Activated T-cell treated with anti-CD3 and anti-CD28 coated beads for 1 hour (primary cell): ENCODE measurements at places on chromosomes 5 and 9.

DNA sequence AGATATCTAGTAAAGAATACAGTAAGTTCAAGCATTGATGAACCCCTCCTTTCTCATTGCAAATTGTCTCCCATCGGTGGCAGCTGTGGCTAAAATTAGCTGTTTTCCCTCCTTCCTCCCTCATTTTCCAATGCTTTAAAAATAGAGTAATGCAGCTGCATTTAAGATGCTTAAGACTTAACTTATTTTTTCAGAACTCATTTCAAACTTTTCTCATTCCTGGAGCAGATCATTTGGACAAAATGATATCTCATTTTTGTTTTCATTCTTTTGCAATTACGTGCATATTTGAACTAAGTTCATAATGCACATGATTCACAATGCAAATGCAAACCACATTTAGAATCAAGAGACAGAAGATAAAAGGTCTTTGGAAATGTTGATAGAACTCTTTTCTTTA is 14.6 kb downstream of the HSPB3 start:
- no peak for DNase-seq

DNA sequence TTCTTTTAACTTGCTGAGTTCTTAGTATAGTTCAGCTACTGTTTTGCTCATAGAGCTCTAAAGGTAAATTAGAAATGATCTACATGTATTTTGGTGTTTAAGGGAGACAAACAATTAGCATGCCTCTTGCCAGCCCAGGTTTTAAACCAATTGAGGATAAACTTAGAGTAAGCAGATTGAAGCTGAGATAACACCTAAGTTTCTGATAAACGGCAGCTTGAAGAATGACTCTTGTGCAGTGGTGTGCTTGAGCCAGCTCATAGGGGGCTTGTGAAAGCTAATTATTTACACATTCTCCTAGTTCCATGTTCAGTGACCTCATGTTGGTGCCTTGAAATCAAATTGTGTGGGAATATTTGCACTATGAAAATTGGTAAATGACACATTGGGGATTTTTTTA is 193.0 kb downstream of the PRR16 start:
- DNase-seq = no peak

DNA sequence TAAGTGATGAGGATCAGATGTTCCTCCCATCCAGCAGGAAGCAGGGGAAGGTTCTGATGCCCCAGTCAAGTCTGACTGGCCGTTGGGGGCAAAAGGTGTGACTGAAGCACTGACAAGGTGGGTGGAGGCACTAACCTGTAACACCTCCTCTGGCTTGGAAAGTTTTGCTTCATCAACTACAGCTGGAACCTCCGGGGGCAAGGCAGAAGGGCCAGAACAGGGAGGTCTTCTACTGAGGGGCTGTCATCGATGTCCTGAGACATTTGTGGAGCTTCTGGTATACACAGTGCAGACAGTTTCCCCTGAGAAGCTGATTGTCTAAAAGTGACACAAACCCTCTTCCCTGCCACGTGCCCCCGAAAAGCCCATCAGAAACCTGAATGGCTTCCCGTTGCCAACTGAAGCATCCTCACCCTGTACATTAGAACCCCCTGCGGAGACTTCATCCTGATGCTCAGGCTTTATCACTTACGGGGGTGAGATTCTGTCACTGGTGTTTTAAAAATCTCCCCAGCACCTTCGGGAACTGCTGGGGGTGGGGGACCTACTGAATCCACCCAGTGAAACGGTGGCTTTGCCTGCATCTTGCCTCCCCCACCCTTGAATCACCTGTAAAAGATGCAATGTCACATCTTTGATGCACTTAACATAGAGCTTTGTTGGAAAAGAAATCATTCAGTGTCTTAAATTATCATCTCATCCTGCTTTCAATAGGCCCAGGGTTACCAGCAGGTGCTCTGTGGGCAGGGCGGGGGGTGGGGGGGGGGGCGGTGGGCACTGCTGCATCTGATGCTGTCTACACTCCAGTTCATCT is 24.6 kb downstream of the TRAF1 start:
- no peak for DNase-seq

DNA sequence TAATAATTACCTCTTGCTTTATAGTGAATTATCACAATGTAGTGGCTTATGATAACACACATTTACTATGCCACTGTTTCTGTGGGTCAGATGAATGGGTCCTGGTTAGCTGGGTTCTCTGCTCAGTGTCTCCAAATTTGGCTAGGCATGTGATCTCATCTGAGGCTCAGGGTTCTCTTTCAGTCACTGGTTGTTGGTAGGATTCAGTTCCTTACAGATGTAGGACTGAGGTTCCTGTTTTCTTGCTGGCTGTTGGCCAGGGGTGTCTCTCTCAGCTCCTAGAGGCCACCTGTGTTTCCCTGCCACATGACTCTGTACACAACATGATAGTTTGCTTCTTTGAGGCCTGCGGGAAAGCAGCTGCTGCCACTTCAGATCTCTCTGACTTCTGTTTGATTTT is 7.1 kb downstream of the NFX1 start:
- DNase-seq = no peak

GRCh38 chr9:78369639-78370219 is 72.8 kb downstream of the PSAT1 start:
- DNase-seq = peak; percentile 39

- no peak for DNase-seq
These were observed 50.6 kb upstream of the CLK4 start for GRCh38 chr5:178677429-178677828.

GRCh38 chr5:28788954-28789353 is 1750.6 kb upstream of the CDH9 start:
- DNase-seq = no peak

DNA sequence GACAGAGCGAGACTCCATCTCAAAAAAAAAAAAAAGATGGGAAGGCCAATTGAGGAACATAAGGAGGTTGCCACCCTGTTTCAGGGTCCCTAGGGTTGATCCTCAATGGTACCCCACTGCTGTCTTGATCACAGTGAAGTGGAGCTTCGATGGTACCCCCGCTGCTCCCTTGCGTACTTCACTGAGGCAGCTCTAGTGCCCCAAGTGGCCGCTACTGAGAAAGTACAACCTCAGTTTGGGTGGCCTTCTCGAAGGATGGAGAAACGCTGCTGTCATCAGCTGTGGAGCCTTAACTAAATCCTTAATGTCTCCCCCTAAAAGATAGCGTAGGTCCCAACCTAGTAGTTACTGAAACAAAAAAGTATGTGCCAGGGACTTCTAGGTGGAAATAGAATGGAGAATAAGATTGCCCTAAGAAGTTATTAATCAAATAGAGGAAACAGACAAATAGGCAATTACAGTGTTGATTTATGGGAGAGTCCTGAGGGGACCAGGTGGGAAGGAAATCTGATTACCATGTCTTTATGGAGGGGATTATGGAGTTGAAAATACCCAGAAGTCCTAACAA is 6.3 kb downstream of the TESK1 start:
- DNase-seq = peak; percentile 43

GRCh38 chr5:14737291-14737690 is 72.8 kb downstream of the OTULIN start:
- no peak for DNase-seq

GRCh38 chr5:145854651-145855258 is 18.1 kb downstream of the GRXCR2 start:
- no peak for DNase-seq

DNA sequence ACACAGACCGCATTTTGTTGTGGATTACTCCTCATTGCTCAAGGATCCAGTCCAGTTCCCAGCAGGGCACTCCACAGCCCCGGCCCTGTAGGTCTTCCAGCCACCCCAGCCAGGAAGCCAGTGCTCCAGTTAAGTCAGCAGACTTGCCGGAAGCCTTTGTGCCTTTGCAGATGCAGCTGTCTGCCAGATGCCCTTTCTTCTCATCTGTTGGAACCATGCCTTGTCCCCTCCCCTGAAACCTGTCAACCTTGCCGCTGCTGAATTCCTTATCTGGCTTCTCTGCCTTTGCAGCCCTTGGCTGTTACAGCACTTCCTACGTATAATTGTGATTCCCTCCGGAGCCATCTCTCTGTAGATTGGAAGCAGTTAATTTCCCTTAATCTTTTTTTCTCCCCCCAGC is 28.4 kb downstream of the PSAT1 start:
- DNase-seq = no peak

- no peak for DNase-seq
These were observed 221.2 kb downstream of the MEF2C start for GRCh38 chr5:88661806-88662207.

GRCh38 chr5:37696190-37697021 is 143.4 kb downstream of the GDNF start:
- no peak for DNase-seq

DNA sequence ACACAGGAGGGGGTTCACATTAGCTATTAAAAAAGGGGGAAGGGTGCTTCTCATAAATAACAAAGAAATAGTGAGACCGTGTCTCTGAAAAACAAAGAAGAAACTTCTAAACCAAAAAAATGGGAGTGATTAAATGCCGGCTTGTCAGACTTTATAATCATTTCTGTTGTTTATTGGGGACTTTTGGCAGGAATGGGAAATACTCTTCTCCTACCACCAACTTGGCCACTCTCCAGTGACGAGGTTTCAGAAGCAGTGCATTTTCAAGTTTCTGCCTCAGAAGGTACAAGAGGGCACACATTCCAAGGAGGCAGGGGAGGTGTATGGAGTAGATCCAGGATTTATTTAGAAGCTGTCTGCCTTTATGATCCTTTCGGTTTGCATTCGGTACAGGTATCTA is 46.2 kb downstream of the LIX1 start:
- no peak for DNase-seq

DNA sequence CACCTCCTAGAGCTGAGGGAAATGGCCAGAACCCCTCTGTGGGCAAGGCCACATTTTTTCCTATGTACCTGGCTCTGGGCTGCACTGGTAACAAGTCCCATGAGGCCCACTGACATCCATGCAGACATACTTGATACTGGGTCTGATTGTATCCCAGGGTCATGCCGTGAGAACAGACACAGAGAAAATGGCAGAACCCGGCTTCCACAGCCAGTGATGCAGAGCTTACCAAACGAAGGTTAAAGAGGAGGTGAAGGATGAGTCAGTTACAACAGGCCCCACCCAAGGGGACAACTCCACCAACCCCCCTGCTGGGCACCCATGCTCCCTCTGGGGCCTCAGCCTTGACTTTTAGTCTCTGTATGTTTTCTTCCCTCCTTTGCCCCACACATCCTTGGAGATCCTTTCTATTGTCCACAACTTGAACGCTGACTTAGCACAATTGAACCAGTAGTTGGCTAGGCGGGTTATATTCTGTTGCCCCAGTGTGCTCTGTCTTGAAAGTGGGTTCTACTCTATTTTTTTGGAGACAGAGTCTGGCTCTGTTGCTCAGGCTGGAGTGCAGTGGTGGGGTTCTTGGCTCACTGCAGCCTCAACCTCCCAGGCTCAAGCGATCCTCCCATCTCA is 93.5 kb downstream of the DAP start:
- no peak for DNase-seq

- DNase-seq = no peak
These were observed 661 bp downstream of the NSMF start for GRCh38 chr9:137458194-137459151.

- no peak for DNase-seq
These were observed 25.5 kb downstream of the AGTPBP1 start for GRCh38 chr9:85716031-85716877.

- DNase-seq = no peak
These were observed 133.6 kb upstream of the HMHB1 start for GRCh38 chr5:143678148-143678905.

DNA sequence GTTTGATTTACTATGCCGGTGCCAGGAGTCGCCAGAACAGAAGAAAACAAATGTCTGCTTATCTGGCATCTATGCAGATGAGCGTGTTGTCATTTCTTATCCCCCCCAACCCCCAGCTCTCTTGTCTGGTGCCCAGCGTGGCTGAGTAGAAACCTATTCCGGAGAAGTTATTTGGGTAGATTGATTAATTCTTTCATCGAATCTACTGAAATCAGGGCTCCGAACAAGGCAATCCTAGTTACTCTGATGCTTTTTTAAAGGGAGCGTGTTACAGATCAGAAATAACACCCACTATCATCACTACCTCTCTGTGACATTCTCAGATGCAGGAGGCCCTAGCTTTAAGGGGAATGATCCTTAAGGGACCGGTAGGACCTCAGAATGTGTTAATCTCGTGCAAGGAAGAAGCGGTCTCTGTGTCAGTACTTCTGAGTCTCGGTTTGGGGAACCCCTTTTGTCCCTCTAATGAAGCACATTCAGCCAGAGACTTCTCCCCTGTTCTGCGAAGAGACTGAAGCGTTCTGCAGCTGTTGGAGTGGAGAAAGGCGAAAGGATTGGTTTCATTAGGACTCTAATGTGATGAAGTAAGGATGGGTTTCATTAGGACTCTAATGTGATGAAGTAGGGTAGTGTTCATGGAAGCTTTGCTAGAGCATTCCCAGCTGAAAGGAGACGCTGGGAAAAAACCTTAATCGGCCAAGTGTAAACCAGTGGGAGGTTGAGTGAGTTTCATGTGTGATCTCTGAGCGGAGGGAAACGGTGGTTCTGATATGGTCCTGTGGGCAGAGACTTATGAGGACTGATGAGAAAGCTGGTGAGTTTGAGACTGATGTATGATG is 1.5 kb downstream of the PIP5K1B start:
- DNase-seq = no peak

DNA sequence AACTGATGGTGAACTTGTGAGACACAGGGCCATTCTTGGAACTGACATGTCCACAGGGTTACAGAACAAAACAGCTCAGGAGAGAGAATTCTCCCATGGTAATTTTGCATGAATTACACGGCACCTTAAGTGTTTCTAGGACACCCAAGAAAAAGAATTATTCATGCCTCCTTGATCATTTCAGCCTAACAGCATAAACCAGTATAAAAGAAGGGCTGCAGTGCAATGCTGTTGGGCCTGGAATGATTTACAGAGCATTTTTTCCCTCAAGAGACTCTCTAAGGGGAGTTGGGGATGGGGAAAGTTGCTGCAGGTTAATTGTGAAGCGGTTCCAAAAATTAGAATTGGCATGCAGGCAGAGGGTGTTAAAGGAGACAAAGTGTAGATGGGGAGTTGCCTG is 136.4 kb upstream of the FBXL7 start:
- no peak for DNase-seq

DNA sequence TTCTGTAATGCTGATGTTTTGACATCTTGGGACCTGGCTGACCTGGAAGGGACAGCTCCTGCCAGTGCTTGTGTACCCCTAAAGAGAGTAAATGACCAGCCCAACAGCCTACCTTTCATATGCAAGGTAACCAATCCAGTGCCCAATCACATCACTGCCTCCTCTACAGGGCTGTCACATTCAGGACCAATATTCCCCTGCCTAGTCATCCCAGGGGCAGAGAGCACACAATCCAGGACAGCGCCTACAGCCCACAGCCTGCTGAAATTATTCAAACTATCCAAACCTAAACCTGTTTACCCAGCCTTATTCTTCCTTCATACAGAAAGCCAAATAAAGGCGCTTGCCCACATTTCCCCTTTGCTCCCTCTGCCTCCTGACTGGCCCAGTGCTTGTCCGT is 284.1 kb downstream of the CTNND2 start:
- DNase-seq = no peak

- DNase-seq = no peak
These were observed 208.4 kb downstream of the AOPEP start for GRCh38 chr9:94934816-94935328.
